Bronchus fibroblast of lung (primary cell): ENCODE measurements at places on chromosomes 3 and 15. TPM values are rescaled to one million over a fixed set of nuclear protein-coding genes. Genes with fewer than 3 reads are reported as not detected.

The IL17RD gene
- total RNA-seq = 1.6 and 2.0 TPM in 2 replicates

The VEPH1 gene
- 25.9 and 30.1 TPM in 2 replicates for total RNA-seq

The IQCH gene
- total RNA-seq = 1.9 and 3.5 TPM in 2 replicates

The SLC51A gene
- total RNA-seq = not detected in 2 replicates

The FAM43A gene
- 1.8 and 2.4 TPM in 2 replicates for total RNA-seq

The ITIH1 gene
- total RNA-seq = not detected in 2 replicates

The CTXN2 gene
- not detected in 2 replicates for total RNA-seq

The PIGZ gene
- total RNA-seq = 0.34 and 0.59 TPM in 2 replicates

The ARNT2 gene
- 8.4 and 9.1 TPM in 2 replicates for total RNA-seq

The GHSR gene
- total RNA-seq = not detected in 2 replicates

The ATP8B4 gene
- total RNA-seq = 0.30 and 0.34 TPM in 2 replicates

The ACTC1 gene
- not detected in 2 replicates for total RNA-seq

The GP5 gene
- total RNA-seq = under 0.01 TPM in 1 of 2 replicates, not detected in the other

The DISP2 gene
- total RNA-seq = 0.17 and 0.30 TPM in 2 replicates

The C3orf70 gene
- 0.50 and 0.74 TPM in 2 replicates for total RNA-seq

The ZNF660 gene
- 1.2 and 1.5 TPM in 2 replicates for total RNA-seq

The PPP2R3A gene
- total RNA-seq = 9.8 and 10.1 TPM in 2 replicates

The LMAN1L gene
- not detected in 2 replicates for total RNA-seq

The ABI3BP gene
- 4.7 and 11.9 TPM in 2 replicates for total RNA-seq

The MRPS25 gene
- 31.4 and 33.6 TPM in 2 replicates for total RNA-seq

The TRIM59 gene
- 36.7 and 39.2 TPM in 2 replicates for total RNA-seq

The MORC1 gene
- total RNA-seq = not detected in 2 replicates

The RASSF1 gene
- 36.3 and 38.7 TPM in 2 replicates for total RNA-seq

The NKIRAS1 gene
- total RNA-seq = 4.0 and 7.9 TPM in 2 replicates

The CLRN1 gene
- total RNA-seq = not detected in 2 replicates

The GOLGA6L22 gene
- not detected in 2 replicates for total RNA-seq

The LMCD1 gene
- 73.6 and 87.3 TPM in 2 replicates for total RNA-seq
